ENCODE measurements at places on chromosomes 2 and 18.
A peak's percentile ranks its signal among the peaks of the same experiment; 100 is the strongest.

DNA sequence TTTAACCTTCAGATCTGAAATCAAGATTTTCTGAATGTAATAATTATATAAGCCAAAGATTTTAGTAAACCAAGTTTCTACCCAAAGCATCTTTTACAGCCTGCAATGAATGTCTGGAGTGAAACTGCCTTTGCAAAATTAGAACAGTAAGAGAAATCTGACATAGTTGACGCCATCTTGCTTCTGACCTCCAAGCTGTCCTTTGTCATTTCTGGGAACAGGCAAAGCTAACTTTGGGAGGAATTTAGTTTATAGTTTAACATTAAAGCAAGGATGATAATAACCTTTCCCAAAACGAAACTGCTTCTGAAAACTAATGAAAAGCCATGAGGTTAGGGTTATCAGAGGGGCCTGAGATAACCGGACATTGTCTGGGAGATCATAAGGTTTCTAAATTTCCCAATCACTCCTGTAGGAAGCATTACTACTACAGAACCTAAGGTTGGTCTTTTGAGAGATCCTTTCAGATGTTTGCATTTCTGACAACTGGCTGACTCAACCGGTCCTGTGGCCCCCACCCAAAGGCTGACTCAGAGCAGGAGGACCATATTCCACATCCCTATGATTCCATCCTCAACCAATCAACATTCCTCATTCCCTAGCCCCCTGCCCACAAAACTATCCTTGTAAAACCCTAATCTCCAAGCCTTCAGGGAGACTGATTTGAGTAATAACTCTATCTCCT, 124.5 kb downstream of the TMEM131 start:
- peak; percentile 24 for DNase-seq

DNA sequence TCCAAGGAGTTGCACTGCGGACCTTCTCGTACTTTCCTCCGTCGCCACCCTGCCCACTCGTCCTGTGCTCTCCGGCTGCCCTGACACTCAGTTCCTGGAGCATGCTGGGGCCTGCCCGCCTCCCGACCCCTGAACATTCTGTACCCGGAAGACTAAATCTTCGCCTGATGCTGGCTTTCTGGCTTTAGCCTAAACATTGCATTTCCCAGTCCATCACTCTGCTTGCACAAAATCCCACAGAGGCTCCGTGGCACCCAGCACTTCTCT, 550 bp upstream of the SFXN5 start:
- no peak for DNase-seq

- DNase-seq: peak; percentile 36
Observed at GRCh38 chr2:175167076-175167791, 769 bp downstream of the ATF2 start.

DNA sequence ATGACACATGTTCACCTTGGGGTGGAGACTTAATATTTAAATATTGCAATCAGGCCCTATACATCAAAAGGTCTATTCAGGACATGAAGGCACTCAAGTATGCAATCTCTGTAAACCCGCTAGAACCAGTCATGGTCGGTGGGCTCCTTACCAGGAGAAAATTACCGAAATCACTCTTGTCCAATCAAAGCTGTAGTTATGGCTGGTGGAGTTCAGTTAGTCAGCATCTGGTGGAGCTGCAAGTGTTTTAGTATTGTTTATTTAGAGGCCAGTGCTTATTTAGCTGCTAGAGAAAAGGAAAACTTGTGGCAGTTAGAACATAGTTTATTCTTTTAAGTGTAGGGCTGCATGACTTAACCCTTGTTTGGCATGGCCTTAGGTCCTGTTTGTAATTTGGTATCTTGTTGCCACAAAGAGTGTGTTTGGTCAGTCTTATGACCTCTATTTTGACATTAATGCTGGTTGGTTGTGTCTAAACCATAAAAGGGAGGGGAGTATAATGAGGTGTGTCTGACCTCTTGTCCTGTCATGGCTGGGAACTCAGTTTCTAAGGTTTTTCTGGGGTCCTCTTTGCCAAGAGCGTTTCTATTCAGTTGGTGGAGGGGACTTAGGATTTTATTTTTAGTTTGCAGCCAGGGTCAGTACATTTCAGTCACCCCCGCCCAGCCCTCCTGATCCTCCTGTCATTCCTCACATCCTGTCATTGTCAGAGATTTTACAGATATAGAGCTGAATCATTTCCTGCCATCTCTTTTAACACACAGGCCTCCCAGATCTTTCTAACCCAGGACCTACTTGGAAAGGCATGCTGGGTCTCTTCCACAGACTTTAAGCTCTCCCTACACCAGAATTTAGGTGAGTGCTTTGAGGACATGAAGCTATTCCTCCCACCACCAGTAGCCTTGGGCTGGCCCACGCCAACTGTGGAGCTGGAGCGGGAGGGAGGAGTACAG, 108.1 kb downstream of the XRCC5 start:
- DNase-seq: no peak

GRCh38 chr2:134014196-134014960, 239.5 kb upstream of the MGAT5 start:
- DNase-seq: no peak

DNA sequence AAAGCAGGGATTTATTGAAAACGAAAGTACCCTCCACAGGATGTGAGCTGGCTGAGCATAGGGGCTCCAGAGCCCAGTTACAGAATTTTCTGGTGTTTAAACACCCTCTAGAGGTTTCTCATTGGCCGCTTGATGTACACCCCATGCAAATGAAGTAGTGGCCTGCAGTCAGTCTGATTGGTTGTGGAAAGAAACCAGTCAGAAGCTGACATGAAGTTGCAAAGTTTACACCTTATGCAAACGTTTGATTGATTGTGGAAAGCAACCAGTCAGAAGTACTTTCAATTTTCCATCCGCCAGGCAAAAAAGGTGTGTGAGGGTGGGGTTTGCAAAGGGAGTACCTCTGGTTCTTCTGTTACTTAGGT, 62.3 kb downstream of the VWA3B start:
- DNase-seq: peak; percentile 45

DNA sequence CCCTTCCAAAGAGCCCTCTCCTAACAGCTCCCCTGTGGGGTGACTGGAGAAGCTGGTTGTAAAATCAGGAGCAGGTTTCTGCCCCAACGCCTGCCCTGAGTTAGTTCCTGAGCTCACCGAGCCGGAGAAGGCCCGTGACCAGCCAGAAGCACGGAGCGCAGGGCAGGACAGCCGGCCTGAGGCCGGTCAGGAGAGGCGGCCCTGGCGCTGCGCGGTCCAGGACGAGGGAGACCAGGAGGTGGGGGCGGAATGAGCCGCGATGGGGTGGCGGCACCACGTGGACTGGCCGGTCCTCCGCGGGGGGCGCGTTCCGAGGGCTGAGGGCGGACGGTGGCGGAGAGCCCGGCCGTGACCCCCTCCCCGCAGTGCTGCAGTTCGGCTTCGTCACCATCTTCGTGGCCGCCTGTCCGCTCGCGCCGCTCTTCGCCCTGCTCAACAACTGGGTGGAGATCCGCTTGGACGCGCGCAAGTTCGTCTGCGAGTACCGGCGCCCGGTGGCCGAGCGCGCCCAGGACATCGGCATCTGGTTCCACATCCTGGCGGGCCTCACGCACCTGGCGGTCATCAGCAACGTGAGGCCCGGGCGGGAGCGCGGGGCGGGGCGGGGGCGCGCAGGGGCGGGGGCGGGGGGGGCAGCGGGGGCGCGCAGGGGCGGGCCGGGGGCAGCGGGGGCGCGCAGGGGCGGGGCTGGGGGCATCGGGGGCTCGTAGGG, 29.0 kb downstream of the ANO7 start:
- peak; percentile 81 for DNase-seq

DNA sequence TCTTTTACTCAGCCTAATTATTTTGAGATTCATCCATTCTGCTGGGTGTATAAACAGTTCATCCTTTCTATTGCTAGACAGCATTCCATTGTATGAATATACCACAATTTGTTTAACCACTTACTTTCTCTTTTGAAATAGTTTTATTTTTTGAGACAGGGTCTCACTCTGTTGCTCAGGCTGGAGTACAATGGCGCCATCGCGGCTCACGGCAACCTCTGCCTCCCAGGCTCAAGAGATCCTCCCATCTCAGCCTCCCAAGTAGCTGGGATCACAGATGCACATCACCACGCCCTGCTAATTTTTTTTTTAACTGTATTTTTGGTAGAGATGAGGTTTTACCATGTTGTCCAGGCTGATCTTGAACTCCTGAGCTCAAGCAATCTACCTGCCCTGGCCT, 54.5 kb downstream of the USP37 start:
- no peak for DNase-seq

- peak; percentile 83 for DNase-seq
Observed at GRCh38 chr2:190979906-190980629, 33.9 kb downstream of the STAT1 start.

GRCh38 chr2:142940606-142941223, 63.3 kb downstream of the KYNU start:
- no peak for DNase-seq

DNA sequence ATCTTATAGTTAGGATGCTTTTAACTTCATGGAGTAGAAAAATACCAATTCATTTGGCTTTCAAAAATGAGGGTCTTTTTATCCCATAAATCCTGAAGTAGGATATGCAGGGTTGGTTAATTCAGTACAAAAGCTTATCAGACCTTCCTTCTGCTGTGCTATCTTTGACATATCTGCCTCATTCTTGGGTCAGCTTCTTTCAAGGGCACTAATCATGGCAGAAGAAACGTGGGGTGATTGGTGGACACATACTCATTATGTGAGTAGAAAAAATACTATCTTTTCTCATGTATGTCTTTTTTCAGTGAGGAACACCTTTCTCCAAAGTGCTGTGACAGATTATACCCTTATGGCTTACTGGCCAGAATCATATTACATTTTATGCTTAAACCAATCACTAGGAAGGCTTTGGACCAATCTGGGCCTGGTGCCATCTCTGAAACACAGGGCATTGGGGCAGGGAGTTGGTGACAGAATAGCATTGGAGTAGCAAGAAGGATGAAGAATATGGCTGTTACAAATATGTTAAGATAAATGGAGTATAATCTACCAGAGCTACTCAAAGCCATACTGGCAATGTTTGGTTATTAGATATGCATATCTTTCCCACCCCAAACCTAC, 10.1 kb downstream of the UGP2 start:
- no peak for DNase-seq

DNA sequence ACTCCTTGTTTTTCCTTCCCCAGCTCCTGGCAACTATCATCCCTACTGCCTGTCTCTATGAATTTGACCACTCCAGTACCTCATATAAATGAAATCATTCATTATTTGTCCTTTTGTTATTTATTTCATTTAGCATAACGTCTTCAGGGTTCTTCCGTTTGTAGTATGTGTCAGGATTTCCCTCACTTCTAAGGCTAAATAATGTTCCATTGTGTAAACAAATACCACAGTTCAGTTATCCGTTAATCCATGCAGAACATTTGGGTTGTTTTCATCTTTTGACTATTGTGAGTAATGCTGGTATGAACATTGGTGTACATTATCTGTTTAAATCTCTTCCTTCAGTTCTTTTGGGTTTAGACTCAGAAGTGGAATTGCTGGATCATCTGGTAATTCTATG, 18.8 kb downstream of the DYNC2LI1 start:
- DNase-seq: no peak

DNA sequence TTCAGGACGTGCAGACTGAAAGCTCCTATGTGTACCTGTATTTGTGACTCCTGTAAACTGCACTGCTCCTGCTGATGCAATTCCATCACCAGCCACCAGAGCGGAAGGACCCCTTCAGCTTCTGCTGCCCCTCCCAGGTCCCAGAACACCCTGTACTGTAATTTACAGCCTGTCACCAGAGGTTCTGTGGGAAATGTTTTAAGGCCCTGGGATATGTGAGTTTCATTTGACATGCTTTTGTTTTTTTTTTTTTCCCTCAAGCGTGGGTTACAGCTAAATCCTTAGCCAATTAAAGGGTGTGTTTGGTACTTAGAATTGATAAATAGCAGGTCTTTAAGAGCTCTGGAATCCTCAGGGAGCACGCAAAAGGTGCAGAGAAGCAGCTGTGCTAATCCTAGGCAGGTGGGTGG, 79.4 kb downstream of the KCTD1 start:
- peak; percentile 62 for DNase-seq

GRCh38 chr2:215441560-215442400, 5.9 kb upstream of the FN1 start:
- DNase-seq: no peak

GRCh38 chr18:23171581-23172156, 36.4 kb downstream of the CABLES1 start:
- no peak for DNase-seq

DNA sequence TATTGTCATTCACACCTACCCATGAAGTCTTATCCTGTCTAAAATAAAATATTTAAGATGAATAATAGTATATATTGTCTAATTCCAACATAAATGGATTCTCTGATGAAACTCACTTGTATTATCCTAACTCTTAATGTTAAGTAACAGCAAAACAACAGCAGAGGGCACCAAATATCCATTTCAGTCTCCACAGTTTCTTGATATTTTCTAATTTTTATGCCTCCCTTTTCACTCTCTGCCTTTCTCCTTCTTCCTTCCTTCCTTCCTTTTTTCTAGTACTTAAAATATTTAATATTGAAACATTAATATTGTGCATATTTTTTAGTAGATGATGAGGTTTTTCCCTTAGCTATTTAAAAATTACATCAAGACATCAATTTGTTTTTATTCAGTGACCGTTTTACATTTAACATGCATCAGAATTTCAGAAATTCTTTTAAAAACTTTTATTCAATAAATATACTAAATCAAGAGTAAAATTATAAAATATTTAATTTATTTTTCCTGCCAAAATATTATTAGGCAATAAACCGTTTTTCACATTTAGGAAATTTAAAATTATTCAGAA, 97.6 kb downstream of the WDR7 start:
- DNase-seq: peak; percentile 6

GRCh38 chr18:50193796-50194630, 934 bp downstream of the MYO5B start:
- peak; percentile 19 for DNase-seq

DNA sequence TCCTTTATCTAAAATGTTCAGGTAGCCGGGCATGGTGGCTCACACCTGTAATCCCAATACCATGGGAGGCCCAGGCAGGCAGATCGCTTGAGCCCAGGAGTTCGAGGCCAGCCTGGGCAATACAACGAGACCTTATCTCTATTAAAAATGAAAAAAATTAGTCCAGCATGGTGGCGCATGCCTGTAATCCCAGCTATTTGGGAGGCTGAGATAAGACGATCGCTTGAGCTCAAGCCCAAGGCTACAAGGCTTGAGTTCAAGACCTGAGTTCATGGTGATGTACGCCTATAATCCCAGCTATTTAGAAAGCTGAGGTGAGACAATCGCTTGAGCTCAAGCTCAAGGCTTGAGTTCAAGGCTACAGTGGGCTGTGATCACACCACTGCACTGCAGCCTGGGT, 45.6 kb upstream of the GPR75 start:
- DNase-seq: no peak

All from Caco-2 (cell line).